Endodermal cell (in vitro differentiated cells): ENCODE measurements at places on chromosomes 5 and 9. TPM values are rescaled to one million over a fixed set of nuclear protein-coding genes. Genes with fewer than 3 reads are reported as not detected.

The LCN1 gene
- total RNA-seq, result not detected in 2 replicates

The SLC6A7 gene
- total RNA-seq, result not detected in 3 replicates

The TNIP1 gene
- total RNA-seq, result 52.2 to 139 TPM (median 58.4 TPM) in 3 replicates

The ARHGAP26 gene
- total RNA-seq, result 40.1 and 49.2 TPM in 2 replicates

The CNOT8 gene
- 48.8 to 82.2 TPM (median 52.0 TPM) in 3 replicates for total RNA-seq

The OXCT1 gene
- total RNA-seq, result 18.6 to 27.0 TPM (median 25.1 TPM) in 3 replicates

DNA sequence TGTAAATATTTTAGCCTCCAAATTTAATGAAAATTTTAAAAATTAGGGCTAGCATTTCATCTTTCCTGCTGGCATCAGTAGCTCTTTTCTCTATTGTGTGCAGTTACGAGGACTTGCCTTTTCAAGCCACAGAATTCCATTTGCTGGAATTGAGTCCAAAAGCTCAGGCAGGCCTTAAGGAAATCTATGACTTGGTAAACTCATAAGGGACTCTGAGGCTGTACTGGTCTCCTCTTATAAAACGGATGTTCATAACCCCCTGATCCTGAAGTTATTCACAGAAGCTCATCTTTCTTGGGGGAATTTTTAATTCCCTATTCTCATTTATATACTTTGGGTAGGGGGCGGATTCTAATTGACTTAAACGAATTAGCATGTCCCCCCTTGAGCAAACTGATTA lies 23.4 kb downstream of the ANKRA2 start:
- H3K27me3 ChIP-seq, result no peaks in the 10 kb centered on the region
- H3K4me1 ChIP-seq, result no peaks in the 10 kb centered on the region
- H3K36me3 ChIP-seq, result no peaks in the 10 kb centered on the region
- no peak for DNase-seq
- no peak overlapping the region for H3K4me3 ChIP-seq
- H3K27ac ChIP-seq, result no peak overlapping the region

DNA sequence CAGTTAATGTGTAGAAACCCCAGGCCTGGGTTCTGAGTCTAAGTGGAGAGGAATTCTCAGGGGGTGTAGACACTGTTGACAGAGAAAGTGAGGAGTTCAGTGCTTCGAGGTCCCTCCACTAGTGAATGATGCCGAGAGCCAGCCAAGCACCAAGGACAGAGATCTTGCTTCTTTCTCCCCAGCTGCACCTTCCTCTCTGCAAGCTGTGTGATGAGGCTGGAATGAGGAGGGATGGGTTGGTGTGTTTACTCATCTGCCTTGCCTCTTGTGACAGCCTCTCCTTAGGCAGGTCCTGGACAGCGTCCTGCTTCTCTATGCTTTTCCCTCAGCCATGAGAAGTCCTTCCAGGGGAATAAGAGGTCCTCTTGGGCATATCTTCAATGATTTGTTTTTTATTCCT lies 35.3 kb downstream of the HNRNPH1 start:
- no peaks in the 10 kb centered on the region for H3K4me1 ChIP-seq
- peaks cover 71% of the 10 kb centered on the region for H3K36me3 ChIP-seq
- no peaks in the 10 kb centered on the region for H3K27me3 ChIP-seq
- no peak for DNase-seq

DNA sequence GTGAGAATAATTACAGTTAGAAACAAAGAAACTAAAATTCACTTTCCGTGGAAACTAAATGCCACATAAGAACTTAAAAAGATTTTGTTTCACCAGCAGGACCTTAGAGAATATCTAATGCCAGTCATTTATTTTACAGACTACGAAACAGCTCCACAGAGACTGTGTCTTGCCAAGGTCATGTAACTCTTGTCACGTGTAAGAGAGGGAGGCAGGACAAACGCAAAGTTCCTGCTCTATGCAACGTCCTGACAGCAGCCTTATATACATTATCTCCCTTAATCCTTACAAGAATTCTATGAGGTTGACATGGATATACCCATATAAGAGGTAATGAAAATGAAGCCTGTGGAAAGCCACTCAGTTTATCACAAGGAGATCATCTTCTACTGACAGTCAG lies 39.4 kb downstream of the CTNNAL1 start:
- peaks cover 64% of the 10 kb centered on the region for H3K36me3 ChIP-seq
- H3K27ac ChIP-seq, result no peak overlapping the region
- no peaks in the 10 kb centered on the region for H3K4me1 ChIP-seq
- no peak for DNase-seq
- no peaks in the 10 kb centered on the region for H3K27me3 ChIP-seq

DNA sequence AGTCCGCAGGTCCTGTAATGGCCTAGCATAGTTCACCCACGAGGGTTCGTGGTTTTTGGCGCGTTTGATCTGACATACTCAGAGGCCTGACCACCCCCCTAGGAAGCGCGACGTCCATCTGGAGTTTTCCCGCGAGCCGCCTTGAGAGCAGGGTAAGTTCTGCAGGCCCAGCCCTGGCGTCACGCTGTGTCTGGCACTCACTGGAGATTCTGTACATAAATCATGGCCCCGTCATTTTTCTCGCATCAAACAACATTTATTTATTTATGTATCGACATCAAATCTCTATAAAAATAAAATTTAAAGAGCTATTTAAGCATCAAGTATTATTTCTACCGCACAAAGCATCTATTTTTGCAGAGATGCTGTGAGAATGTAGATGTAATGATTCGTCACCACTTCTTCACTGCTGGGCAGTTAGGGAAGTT lies 437 bp upstream of the TRIM41 start:
- H3K4me3 ChIP-seq, result peak overlapping the region; percentile 93
- no peak for DNase-seq
- peak overlapping the region; percentile 92 for H3K27ac ChIP-seq
- no peaks in the 10 kb centered on the region for H3K27me3 ChIP-seq
- H3K4me1 ChIP-seq, result peaks cover 2% of the 10 kb centered on the region
- peaks cover 13% of the 10 kb centered on the region for H3K36me3 ChIP-seq

- H3K27me3 ChIP-seq, result no peaks in the 10 kb centered on the region
- DNase-seq, result no peak
- peaks cover 4% of the 10 kb centered on the region for H3K4me1 ChIP-seq
These were observed 367.9 kb upstream of the GRAMD2B start for GRCh38 chr5:126055348-126055729.

DNA sequence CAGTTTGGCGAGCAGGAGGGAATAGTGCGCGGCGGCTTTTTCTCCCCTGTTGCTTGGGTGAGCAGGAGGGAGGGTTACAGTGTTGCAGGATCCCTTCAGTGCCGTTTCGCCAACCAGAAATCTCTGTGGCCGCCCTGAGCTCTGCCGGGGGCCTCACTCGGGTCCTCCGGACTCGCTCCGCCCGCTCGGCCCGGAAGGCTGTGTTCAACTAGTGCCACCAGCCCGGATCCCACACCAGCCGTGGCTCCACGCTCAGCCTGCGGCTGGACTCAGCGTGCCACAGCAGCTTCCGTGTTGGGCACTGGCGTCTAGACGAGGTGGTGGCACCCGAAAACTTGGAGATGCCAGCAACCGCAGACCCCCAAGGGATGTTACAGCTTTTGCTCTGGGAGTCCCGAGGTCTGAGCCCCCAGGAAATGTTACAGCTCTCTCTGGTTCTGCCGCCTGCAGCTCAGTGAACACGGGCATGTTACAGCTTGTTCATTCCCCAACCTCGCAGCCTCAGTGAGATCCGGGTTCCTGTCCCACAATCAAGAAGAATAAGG lies 16.0 kb upstream of the OR13C9 start:
- no peak overlapping the region for H3K27ac ChIP-seq
- no peaks in the 10 kb centered on the region for H3K36me3 ChIP-seq
- no peaks in the 10 kb centered on the region for H3K4me1 ChIP-seq
- DNase-seq, result no peak
- H3K27me3 ChIP-seq, result peaks cover 5% of the 10 kb centered on the region

- DNase-seq, result no peak
- H3K27me3 ChIP-seq, result no peaks in the 10 kb centered on the region
- peaks cover 5% of the 10 kb centered on the region for H3K4me1 ChIP-seq
- no peak overlapping the region for H3K27ac ChIP-seq
- H3K36me3 ChIP-seq, result peaks cover 55% of the 10 kb centered on the region
These were observed 47.0 kb upstream of the RETREG1 start for GRCh38 chr5:16663840-16664239.

DNA sequence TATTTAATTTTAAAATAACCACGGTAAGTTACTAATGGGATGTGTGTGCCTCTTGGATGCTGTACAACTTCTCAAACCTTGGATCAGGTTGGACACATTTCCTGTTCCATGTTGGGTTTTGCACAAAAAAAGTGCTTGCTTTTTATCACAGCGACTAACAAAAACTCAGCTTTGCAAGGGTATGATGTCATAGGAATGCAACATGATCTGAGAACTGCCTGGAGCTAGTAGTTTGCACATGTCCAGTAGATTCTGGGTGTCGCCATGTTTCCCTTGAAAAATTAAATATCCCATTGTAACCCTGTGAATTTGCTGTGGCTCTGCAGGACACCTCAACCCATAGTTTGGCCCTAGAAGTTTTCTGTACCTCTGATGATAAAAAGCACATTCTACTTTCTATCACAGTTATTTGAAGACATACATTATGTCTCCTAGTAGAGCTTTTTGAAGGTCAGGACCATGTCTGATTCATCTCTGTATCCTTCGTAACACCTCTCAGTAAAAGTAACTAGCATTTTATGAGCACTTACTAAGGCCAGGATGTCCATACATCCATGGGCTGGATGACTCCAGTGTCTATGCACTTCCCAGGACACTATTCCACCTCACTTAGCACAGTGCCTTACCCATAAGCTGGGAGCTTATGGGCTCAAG lies 11.5 kb upstream of the FRMPD1 start:
- no peak overlapping the region for H3K27ac ChIP-seq
- no peaks in the 10 kb centered on the region for H3K36me3 ChIP-seq
- peaks cover 19% of the 10 kb centered on the region for H3K27me3 ChIP-seq
- H3K4me1 ChIP-seq, result no peaks in the 10 kb centered on the region

GRCh38 chr5:61257421-61257820 lies 74.6 kb upstream of the ZSWIM6 start:
- H3K36me3 ChIP-seq, result no peaks in the 10 kb centered on the region
- H3K4me3 ChIP-seq, result no peak overlapping the region
- DNase-seq, result no peak
- H3K27me3 ChIP-seq, result no peaks in the 10 kb centered on the region
- peaks cover 3% of the 10 kb centered on the region for H3K4me1 ChIP-seq

DNA sequence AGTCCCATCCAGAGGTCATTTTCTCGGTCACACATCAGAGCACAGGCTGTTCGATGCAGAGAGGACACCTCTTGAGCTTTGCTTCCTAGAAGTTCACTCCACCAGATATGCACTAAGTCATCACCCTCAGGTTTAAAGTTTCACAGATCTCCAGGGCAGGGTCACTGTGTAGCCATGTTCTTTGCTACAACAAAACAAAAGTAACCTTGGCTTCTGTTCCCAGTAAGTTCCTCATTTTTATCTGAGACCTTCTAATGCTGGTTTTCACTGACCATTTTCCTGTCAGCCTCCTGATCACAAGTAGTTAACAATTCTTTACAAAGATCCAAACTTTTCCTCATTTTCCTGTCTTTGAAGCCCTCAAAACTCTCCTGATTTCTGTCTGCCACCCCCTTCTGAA lies 97.5 kb upstream of the CTSV start:
- no peak overlapping the region for H3K27ac ChIP-seq
- no peak overlapping the region for H3K4me3 ChIP-seq
- H3K4me1 ChIP-seq, result no peaks in the 10 kb centered on the region
- DNase-seq, result no peak
- H3K27me3 ChIP-seq, result no peaks in the 10 kb centered on the region

DNA sequence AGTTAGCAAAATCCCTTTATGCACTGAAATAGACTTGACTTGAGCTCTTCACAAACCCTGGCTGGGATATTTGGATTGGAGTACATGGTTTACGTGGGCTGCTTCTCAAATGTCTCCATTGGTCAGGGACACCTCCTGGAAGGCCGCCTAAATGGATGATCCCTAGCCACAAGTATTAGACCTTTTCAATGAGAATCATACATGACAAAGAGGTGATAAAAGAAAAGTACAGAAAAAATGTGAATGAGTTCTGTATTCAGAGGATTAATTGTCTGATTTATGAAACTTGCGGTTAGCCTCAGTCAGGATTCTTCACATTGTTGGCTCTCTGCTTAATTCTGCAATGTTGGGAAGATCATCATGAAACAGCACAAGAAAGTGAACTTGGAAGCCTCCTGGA lies 752.8 kb upstream of the ADAMTS16 start:
- no peaks in the 10 kb centered on the region for H3K4me1 ChIP-seq
- no peak overlapping the region for H3K4me3 ChIP-seq
- no peak overlapping the region for H3K27ac ChIP-seq
- no peaks in the 10 kb centered on the region for H3K36me3 ChIP-seq

DNA sequence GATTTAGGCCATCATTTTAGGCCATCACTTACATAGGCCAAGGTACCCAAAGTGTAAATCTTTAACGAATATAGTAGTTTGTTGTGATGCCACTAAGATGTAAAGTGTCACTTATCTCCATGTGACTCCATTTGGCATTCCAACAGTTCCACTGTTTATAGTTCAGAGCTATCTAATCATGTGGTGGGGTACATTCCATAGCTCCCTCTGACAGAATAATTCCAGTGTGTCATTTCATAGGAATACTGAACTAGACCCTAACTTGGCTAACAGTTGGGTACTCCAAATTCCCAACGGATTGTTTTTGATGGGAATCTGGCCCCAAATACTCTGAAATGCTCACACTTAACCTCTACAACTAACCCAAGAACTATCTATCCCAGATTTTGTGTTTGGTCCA lies 76.7 kb upstream of the FST start:
- H3K4me3 ChIP-seq, result no peak overlapping the region
- H3K27ac ChIP-seq, result no peak overlapping the region
- no peak for DNase-seq
- H3K4me1 ChIP-seq, result no peaks in the 10 kb centered on the region
- H3K27me3 ChIP-seq, result no peaks in the 10 kb centered on the region

DNA sequence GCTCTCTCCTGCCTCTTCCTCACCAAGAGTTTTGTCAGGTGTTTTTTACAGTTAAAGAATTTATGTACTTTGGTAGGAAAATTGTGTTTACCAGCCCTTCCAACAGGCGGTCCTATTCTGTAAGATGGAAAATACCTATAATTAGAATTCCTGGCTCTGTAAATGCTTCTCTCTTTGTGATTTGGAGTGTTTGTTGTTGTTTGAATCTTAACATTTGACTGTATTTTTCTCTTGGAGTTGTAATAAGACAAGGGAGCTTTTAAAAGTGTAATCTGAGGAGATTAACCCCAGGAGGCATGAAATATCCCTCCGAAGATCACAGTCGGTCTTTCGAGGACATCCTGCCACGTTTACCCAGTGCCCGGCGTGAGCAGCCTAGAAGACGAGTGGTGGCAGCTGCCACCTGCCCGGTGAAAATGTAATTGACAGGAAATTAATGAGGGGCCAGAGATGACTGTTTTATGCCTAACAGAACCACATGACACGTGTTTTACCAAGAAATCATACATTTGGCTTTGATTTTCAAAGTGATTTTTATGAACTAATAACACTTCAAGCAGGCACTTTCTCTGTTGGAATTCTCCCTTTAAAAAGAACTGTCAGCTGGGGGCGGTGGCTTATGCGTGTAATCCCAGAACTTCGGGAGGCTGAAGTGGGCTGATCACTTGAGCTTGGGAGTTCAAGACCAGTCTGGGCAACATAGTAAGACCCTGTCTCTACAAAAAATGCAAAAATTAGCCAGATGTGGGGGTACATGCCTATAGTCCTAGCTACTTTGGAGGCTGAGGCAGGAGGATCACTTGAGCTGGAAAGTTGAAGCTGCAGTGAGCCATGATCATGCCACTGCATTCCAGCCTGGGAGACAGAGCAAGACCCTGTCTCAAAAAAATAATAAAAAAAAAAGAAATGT lies 20.0 kb downstream of the ANKRD33B start:
- DNase-seq, result no peak
- no peaks in the 10 kb centered on the region for H3K4me1 ChIP-seq
- no peaks in the 10 kb centered on the region for H3K36me3 ChIP-seq
- no peak overlapping the region for H3K4me3 ChIP-seq
- H3K27me3 ChIP-seq, result no peaks in the 10 kb centered on the region
- H3K27ac ChIP-seq, result no peak overlapping the region
